ENCODE measurements at places on chromosomes 6 and 20. TPM values are rescaled to one million over a fixed set of nuclear protein-coding genes. Genes with fewer than 3 reads are reported as not detected.

CDH4 gene
- total RNA-seq: 3.5 TPM

THBS2 gene
- total RNA-seq: not detected

OOEP gene
- total RNA-seq: not detected

RAET1L gene
- not detected for total RNA-seq

MAP3K5 gene
- total RNA-seq: 7.2 TPM

CALHM6 gene
- not detected for total RNA-seq

SIRPB1 gene
- total RNA-seq: 10.4 TPM

CBLN4 gene
- total RNA-seq: not detected

ADGRG6 gene
- 33.4 TPM for total RNA-seq

ARFGEF2 gene
- 31.6 TPM for total RNA-seq

NRM gene
- 2.3 TPM for total RNA-seq

KCNK17 gene
- total RNA-seq: not detected

EFCAB8 gene
- not detected for total RNA-seq

FAM209A gene
- not detected for total RNA-seq

CSNK2B gene
- total RNA-seq: 104 TPM

TRIM15 gene
- total RNA-seq: not detected

ZNF133 gene
- 15.7 TPM for total RNA-seq

XKR7 gene
- total RNA-seq: 8.1 TPM

PTCHD4 gene
- 16.2 TPM for total RNA-seq

ANKEF1 gene
- 7.1 TPM for total RNA-seq

MOG gene
- total RNA-seq: not detected

KCNK16 gene
- not detected for total RNA-seq

IL17A gene
- not detected for total RNA-seq
